ENCODE measurements at places on chromosomes 6 and 20. TPM values are rescaled to one million over a fixed set of nuclear protein-coding genes. Genes with fewer than 3 reads are reported as not detected.

GRCh38 chr6:83952830-83953229 lies 80.7 kb upstream of the MRAP2 start:
- DNase-seq, result peak; percentile 13

- no peak for DNase-seq
Observed at GRCh38 chr6:51633424-51633823, 454.0 kb downstream of the PKHD1 start.

DNA sequence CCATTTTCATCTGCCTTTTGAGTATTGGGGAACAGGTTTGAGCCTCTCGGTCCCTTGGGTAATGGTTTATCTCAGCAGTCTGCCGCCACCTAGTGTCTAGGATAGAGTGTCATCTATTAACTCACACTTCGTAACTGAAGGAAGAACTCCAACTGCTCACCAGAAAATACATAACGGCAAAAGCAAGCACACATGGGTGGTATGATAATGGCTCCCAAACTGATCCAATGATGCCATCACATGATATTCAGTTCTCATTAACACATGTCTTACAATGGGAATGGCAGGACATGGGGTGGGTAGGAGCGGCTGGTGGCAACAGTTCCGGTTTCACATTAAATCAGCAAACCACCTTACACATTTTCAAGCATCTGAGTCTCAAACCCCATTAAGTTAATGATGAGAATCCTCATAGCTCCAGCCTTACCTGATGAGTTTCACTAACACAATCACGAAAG lies 110.7 kb upstream of the PHACTR1 start:
- DNase-seq, result peak; percentile 27

- DNase-seq, result no peak
Observed at GRCh38 chr6:13302751-13303667, 25.3 kb downstream of the TBC1D7 start.

DNA sequence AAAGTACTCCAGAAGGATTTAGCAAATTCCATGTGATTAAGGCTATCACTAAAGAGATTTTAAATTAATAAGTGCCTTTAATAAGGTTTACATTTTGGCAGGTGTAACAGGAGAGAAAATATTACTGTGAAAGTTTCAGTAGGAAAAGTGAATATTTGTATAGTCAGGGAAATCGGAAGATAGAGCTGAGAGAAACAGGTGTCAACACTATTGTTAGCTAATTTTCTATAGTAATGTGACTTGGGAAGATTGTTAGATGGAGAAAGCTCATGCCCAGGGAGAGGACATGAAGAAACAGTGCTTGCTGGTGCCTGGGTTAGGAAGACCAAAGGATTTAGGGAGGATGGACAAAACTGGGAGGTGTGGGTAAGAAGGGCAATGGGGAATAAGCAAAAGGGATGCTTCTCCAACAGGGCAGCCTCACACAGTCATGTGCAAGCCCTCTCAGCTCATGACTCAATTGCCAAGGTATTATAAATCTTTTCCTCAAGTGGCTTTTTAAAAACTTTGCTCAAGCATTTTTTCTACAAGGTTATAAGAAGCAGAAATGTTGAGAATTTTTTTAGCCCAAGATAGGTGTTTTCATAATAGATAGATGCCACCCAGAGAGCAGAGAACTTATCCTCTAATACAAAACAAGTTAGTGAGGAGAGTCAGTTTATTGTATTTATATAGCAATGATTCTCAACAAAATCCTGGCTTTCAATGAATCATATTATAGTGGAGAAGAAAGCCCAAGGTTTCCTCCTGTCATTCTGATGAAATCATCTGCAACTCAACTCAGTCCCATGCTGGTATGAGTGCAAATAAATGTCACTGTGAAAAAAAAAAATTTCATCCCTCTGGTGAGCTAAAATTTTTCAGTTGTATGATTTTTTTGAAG lies 325.2 kb upstream of the NT5E start:
- no peak for DNase-seq

DNA sequence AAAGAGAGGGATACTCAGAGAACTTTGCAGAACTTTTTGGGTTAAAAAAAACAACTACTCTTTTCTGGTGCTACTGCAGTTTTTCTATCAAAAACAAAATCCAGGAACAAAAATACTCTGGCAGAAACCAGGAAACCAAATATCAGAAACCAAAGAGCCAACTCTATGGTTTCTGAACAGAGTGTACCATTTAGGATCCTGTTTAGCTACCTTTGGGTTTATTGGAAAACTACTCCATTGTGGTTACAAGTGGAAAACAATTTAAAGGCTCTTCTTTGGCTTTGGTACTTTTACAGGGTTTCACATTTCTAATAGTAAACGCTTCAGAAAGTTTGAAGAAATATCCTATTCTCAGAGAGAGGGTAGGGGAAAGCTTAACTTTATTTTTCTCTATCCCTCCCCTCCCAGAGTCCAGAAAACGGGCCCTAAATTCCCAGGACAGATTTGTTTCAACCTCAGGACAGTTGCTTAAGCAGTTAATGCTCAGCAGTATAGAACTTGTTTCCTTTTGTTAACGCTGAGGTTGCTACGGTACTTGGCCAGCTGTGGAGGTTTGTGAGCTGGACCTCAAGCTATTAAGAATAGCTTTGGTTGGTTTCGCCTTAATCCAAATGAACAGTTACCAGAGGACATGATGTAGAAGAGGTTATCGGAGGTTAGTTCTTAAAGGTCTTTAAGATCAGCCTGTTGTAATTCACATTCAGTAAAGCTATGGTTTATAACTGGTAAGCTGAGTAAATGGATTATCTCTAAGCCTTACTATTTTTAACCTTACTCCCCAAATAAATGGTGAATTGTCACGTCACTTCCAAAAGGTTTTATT lies 47.9 kb downstream of the FOXO3 start:
- no peak for DNase-seq

GRCh38 chr6:3294921-3295871 lies 36.4 kb downstream of the PSMG4 start:
- peak; percentile 82 for DNase-seq

TGM2 gene
- 0.83 TPM for total RNA-seq

SLC17A3 gene
- total RNA-seq, result not detected

TRIM10 gene
- not detected for total RNA-seq

All from H7 (cell line).